Airway epithelial cell (primary cell): ENCODE measurements at places on chromosomes 6 and 20. TPM values are rescaled to one million over a fixed set of nuclear protein-coding genes. Genes with fewer than 3 reads are reported as not detected.

The RHAG gene
- not detected in 2 replicates for total RNA-seq

The SEMG1 gene
- total RNA-seq = not detected in 2 replicates

The XKR7 gene
- total RNA-seq = not detected in 2 replicates

The MYT1 gene
- total RNA-seq = not detected in 2 replicates

The BANF2 gene
- not detected in 2 replicates for total RNA-seq

The ZNF334 gene
- 1.3 and 2.0 TPM in 2 replicates for total RNA-seq

The FAM209B gene
- 0.49 TPM in 1 of 2 replicates, not detected in the other for total RNA-seq

The HTR1B gene
- 0.49 and 0.70 TPM in 2 replicates for total RNA-seq

The FLOT1 gene
- 32.4 and 36.5 TPM in 2 replicates for total RNA-seq

The FAM120B gene
- 6.1 and 11.0 TPM in 2 replicates for total RNA-seq

The HDGFL1 gene
- total RNA-seq = not detected in 2 replicates

The BPI gene
- total RNA-seq = not detected in 2 replicates

The PPP1R3G gene
- total RNA-seq = 0.28 and 1.3 TPM in 2 replicates

The WFDC12 gene
- total RNA-seq = not detected in 2 replicates

The PCIF1 gene
- 11.2 and 19.6 TPM in 2 replicates for total RNA-seq

The PTK6 gene
- 0.70 and 1.2 TPM in 2 replicates for total RNA-seq

The FAM217A gene
- not detected in 2 replicates for total RNA-seq

The NRN1 gene
- 0.07 TPM in 1 of 2 replicates, not detected in the other for total RNA-seq

The GABRR1 gene
- total RNA-seq = not detected in 2 replicates

The C20orf144 gene
- not detected in 2 replicates for total RNA-seq

The RIPOR3 gene
- total RNA-seq = 0.05 and 0.56 TPM in 2 replicates

The ASIP gene
- total RNA-seq = not detected in 2 replicates

The ABHD16A gene
- 26.8 and 31.6 TPM in 2 replicates for total RNA-seq

The JARID2 gene
- 14.0 and 20.0 TPM in 2 replicates for total RNA-seq
